RWPE2 (cell line): ENCODE measurements at places on chromosomes 1 and 21.

- no peaks in the 10 kb centered on the region for H3K36me3 ChIP-seq
- no peaks in the 10 kb centered on the region for H3K27me3 ChIP-seq
These were observed 7.1 kb downstream of the RHOU start for GRCh38 chr1:228742281-228742860.

DNA sequence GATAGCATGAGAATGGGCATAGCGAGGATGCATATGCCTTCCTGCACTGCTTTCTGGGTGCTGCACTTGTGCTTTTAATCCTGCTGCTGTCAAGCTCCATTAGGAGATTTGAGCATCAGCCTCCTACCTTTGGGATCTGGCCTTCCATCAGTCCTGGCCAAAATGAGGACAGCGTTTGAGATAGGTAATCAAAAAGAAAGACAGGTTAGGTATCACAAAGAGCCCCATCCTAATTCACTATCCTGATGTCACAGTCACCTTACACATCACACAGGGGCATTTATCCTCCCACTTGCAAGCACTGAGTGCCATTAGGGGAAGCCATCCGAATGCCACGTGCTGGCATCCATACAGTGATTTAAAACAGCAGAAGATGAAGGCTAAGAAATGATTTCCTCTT is 13.2 kb upstream of the FAM163A start:
- H3K27me3 ChIP-seq = peaks cover 26% of the 10 kb centered on the region
- no peak overlapping the region for H3K4me3 ChIP-seq
- DNase-seq = no peak
- H3K27ac ChIP-seq = no peak overlapping the region

DNA sequence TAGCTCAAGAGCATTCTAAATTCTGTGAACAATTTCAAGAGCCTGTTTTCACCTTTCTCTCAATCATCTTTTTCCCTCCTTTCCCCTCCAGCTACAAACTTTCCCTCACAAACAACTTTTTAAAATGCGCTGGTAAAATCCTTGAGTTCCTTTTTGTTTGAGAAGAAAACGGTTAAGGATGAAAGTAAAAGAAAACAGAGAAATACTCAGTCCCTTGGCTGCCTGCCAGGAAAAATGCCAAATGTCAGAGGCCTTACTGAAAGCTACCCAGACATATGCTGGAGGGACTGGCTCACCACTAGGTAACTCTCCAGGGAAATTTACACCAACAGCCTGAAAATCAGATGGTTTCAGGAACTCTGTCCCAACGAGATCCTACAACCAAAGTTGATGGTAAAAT is 11.0 kb upstream of the SERBP1 start:
- H3K4me3 ChIP-seq = no peak overlapping the region
- no peak overlapping the region for H3K27ac ChIP-seq
- no peaks in the 10 kb centered on the region for H3K4me1 ChIP-seq
- DNase-seq = no peak
- H3K27me3 ChIP-seq = no peaks in the 10 kb centered on the region

DNA sequence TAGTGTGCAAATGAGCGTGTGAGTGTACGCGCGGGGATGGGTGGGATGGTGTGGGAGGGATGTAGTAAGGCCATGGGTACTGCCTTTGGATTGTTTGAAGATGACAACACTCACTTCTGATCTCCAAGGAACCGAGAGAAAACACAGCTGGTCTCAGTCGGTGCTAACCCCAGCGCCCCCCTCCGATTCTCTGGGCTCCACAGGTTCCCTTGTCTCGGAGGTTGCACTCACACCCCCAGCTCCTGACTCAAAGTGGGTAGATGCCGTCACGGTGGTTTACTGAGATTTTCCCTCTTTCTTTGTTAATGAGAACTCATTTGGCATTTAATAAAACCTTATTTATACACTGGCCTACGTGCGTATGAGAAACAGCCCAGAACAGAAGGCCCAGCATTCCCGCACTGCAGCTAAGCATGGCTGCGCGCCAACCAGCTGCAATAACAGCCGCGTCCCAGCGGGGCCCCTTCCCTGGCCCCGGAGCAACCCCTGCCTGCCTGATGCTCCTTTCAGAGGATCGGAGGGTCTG is 25.8 kb downstream of the ABCA4 start:
- H3K4me1 ChIP-seq = no peaks in the 10 kb centered on the region
- no peak overlapping the region for H3K4me3 ChIP-seq
- no peak overlapping the region for H3K27ac ChIP-seq
- H3K36me3 ChIP-seq = no peaks in the 10 kb centered on the region

DNA sequence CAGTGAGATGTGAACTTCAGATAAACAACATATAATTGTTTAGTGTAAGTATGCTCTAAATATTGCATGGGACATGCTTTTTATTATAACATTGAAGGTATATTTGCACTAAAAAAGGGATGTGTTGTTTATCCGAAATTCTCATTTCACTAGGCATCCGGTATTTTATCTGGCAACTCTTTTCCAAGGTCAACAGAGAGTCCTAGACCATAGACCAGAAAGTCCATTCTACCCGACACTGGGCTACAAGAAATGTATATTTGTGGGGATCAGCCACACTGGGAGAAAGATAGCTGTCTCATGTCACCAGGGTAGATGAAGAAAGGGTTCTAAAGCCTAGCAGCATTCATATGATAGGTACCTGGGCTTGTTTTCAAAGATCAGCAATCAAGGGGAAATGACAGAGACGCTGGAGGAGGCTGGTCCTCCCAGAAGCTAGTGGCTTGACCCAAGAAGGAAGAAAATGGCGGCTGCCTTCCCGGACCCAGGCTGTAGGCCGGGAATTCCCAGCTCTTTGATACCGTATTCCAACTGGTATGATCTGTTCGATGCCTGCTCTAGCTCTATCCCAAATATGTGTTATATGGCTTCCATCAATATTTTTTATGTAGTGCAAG is 161.1 kb upstream of the IRF2BP2 start:
- no peak for DNase-seq
- H3K36me3 ChIP-seq = no peaks in the 10 kb centered on the region
- H3K4me3 ChIP-seq = no peak overlapping the region
- peak overlapping the region; percentile 67 for H3K27ac ChIP-seq

- H3K4me3 ChIP-seq = no peak overlapping the region
- no peaks in the 10 kb centered on the region for H3K36me3 ChIP-seq
- H3K4me1 ChIP-seq = no peaks in the 10 kb centered on the region
- H3K27ac ChIP-seq = no peak overlapping the region
- H3K27me3 ChIP-seq = no peaks in the 10 kb centered on the region
These were observed 248.0 kb downstream of the RHOU start for GRCh38 chr1:228983231-228983660.

- no peaks in the 10 kb centered on the region for H3K4me1 ChIP-seq
- H3K36me3 ChIP-seq = no peaks in the 10 kb centered on the region
- no peaks in the 10 kb centered on the region for H3K27me3 ChIP-seq
- no peak overlapping the region for H3K4me3 ChIP-seq
- no peak for DNase-seq
These were observed 5.3 kb upstream of the SFT2D2 start for GRCh38 chr1:168220470-168220871.
